ENCODE measurements at places on chromosomes 5 and 9. TPM values are rescaled to one million over a fixed set of nuclear protein-coding genes. Genes with fewer than 3 reads are reported as not detected.
A peak's percentile ranks its signal among the peaks of the same experiment; 100 is the strongest.

DNA sequence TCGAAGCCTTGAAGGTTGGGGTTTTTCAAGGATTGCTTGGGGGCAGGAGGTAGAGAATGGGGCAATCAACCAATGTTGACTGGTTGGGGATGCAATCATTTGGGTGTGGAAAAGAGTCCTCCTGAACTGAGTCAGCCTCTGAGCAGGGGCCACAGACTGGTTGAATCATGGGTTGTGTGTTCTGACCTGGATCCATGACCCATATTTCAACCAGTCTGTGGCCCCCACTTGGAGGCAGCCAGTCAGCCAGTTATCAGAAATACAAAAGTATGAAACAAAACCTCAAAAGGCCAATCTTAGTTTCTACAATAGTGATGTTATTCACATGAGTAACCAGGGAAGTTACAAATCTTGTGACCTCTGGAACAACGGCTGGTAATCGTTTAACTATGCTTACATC is 81.4 kb upstream of the RANBP6 start:
- no peak for DNase-seq

DNA sequence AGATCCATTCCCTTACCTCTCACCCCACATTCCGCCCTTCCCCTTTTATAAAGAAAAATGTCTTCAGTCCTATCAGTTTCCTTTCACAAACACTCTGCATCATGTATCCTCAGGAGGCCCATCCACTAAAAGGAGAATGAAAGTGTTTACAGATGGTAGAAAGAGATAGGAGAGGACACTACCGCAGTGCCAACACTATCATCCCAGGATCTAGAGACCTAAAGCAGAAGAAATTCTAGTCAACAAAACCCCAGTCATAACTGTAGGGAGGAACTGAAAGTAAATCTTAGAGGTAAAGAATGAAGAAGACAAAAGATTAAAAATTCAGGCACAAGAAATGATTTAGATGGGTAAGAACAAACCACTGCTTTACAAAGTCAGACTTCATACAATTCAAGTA is 114.1 kb downstream of the MLLT3 start:
- no peak for DNase-seq

DNA sequence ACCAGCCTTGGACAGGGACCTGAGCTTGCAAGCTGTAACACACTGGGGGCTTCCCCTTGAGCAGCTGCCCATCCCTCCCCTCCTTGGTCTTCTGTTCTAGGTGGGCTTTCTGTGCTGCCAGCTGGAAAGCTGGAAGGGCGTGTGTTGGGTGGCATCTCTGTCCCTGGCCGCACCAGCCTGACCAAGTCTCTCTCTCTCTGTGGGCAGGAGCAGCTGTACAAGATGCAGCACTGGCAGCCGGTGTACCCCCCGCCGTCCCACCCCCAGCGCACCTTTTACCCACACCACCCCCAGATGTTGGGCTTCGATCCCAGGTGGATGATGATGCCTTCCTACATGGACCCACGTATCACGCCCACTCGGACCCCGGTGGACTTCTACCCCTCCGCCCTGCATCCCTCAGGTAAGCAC is 32.1 kb upstream of the POMT1 start:
- DNase-seq = no peak

DNA sequence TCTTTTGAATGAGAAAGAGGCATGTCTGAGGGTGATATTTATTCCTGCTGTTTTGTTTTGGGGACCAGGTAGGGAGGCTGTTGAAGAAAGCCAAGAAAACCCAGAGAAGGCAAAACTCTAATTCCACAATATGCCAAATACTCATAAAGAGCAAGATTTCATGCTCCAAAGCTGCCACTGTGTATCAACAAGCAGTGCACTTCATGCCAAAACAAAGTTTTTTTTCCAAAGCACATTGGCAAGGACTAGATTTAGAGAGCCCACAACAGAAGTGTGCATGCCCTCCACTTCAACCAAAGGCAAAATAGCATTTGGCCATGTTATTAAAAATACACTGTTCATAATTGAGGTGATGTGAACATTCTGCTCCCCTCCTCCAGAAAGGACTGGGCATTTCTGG is 229.9 kb downstream of the EBF1 start:
- DNase-seq = no peak

DNA sequence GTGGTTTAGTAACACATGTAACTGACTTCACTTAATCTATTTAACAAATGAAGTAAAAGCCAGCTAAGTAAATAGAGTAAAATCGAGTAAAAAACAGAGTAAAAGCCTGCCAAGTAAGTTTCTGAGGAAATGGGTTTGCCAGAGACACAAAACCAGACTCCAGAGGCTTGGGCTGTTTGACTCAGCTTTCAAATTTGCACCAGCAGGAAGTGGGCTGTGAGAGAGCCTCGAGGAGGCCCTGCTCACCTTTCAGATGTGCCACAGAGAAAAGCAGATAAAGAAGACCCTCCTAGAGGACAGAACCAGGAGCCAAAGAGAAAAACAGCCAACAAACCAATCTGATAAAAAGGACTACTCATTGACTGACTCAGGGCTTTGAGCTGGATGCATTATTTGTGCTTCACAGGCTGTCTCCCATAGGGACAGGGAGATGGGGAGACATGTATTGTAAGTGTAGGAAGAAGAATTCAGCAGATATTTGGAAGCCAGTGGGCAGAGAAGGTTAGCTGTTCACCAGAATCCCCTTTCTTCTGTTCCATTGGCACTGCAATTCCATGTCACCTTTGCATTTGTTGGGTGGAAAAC is 14.4 kb upstream of the AMACR start:
- no peak for DNase-seq

DNA sequence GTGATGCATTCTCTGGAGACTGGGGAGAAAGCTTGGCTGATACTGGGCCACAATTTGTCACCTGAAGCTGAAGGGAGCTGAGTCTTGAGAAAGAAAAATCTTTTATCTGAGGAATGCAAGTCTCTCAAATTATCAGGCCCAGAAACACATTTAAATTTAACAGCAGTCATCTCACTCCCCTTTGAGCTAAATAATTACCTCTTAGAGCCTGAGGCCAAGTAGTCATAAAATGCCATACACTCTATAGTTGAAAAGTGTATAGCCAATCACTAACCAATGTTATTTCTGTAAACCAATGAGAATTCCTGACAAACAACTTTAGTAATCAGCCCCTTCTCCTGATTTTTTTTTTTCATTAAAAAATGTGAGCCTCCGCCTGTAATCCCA is 32.7 kb upstream of the DAPK1 start:
- DNase-seq = no peak

- DNase-seq = no peak
Observed at GRCh38 chr5:7010591-7010990, 297.4 kb downstream of the TENT4A start.

- DNase-seq = no peak
Observed at GRCh38 chr5:32099486-32100035, 74.6 kb downstream of the GOLPH3 start.

DNA sequence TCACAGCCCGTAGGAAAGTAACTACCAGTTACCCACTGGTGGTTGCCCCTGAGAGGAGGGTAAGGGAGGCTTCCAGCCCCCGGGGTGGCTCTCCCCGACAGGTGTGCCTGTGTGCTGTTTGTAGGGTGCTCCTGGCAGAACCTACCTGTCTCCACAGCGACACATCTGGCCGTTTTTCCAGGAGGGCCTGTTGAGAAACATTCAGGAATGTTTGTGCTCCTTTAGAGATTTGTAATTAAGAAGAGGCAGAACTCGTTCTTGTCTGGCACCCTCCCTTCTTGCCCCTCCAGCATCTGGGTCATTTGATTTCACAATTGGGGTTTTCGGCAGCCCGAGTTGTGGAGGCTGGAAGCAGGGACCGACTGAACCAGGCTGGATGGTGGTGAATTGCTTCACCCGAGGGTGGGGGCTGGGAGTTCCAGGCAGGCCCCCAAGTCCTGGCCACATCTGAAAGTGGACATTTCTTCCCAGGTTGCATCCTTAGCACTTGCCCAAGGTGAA is 74.2 kb downstream of the WWC1 start:
- DNase-seq = peak; percentile 80

GRCh38 chr5:172283862-172284610 is 472 bp upstream of the UBTD2 start:
- DNase-seq = peak; percentile 90

DNA sequence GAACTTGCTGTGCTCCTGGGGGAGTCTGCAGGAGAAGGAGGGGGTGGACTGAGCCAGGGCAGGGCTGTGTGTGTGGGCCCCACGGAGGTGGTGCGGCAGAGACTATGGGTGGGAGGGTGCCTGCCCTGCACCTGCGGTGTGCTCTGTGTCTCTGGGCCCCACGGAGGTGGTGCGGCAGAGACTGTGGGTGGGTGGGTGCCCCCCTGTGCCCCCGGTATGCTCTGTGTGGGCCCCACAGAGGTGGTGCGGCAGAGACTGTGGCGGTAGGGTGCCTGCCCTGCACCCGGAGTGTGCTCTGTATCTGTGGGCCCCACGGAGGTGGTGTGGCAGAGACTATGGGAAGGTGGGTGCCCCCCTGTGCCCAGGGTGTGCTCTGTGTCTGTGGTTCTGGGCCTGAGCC is 103.7 kb downstream of the EHMT1 start:
- DNase-seq = no peak

DNA sequence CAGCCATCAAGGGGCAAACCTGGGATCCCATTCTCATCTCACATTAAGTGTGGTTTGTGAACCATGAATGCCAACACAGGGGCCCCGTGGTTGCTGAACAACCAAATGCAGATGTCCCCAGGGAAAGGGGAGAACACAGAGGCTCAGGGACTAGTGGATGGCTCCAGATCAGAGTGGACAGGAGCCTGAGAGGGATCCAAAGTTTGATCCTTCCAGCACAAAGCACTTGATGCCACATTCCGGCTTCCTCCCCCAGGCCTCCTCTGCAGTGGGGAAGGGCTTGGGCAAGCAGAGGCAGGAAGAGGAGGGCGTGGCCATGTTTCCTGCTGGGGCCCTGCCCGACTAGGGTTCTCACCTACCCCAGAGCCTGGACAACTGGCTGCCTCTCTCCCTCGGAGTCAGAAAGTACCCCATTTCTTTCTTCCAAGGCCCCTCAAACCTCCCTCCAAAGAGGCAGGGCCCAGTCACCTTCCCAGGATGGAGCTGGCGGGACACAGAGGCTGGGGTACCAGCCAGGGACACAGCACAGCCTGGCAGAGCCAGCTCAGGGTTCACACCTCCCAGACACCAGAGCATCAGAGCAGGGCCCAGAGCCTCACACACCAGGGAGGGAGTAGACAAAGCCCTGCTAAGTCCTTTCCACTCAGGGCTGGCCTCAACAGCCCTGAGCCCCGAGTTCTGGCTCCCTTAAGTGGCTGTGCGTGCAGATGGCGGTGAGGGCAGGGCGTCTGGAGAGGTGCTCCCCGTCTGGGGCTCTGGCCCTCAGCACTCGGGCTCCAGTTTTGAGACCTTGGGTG is 4.3 kb upstream of the RNF44 start:
- DNase-seq = peak; percentile 93

DNA sequence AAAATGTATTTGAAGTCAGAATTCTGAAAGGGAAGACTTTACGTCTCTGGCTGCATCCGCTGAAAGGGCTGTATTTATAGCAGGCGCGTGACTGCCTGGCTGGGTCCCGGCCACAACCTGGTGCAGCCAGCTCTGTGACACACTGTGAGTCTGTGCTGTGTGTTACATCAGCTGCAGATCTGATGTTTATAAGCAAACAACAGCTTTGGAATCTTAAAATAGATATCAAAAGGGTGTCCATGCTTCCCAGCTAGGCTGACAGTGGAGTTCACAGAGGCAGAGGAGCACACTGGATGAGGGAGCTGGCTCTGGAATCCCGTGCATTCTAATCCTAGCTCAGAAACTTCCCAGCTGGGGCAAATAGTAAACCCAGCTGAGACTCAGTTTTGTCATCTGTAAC is 433.4 kb upstream of the BRINP1 start:
- peak; percentile 13 for DNase-seq

DNA sequence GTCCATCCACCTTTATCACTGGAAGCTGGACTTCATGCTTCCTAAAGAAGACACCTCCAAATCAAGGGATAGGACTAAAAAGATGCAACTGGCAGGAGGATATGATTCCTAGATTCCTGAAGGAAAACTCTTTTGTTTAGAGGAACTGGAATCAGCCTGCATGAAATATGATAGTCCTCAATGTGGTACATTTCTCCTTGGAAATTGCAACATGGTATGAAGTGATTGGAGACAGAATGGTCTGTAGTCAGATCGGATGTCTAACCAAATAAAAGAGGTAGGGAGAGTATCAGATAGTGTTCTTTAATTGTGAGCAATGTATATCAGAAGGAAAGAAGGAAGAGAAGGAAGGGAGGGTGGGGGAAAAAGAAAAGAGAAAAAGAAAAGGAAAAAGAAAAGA is 116.1 kb upstream of the FSTL4 start:
- DNase-seq = no peak

DNA sequence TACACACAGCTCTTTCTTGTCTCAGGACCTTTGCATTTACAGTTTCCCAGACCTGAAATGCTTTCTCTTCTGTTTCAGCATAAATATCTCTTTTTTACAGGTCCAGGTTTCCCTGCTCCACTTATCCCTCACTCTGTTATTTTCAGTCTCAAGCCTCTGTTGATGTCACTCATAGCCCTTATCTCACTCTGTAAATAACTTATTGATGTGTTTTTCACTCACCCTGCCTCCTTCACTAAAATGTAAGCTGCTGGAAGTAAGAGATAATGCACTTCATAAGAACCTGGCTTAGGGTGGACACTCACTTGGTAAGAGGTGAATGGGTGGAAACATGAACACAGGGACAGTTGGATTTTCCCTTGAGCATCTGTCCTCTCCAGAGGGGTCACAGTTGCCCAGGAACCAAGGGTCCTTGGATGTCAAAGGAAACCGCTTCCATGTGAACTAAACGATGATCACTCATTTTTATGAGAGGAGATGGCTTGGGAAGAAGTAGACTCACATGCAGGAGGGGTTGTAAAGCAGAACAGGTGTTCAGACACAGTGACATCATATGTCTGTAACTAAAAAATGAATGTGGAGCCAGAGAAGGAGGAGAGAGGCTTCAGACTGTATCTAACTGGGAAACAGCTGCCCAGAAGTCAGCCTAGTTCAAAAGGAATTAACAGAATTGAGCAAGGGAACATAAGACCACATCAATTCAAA is 5.5 kb upstream of the HTR4 start:
- no peak for DNase-seq

- DNase-seq = no peak
Observed at GRCh38 chr5:123285122-123286023, 137.8 kb downstream of the CEP120 start.

- no peak for DNase-seq
Observed at GRCh38 chr5:138180183-138180782, 1.4 kb downstream of the KIF20A start.

SUSD1 gene
- total RNA-seq = 19.5 TPM

CBY3 gene
- total RNA-seq = not detected

C5orf58 gene
- not detected for total RNA-seq

SLC36A2 gene
- not detected for total RNA-seq

TIMD4 gene
- total RNA-seq = 0.72 TPM

FBN2 gene
- total RNA-seq = 1.0 TPM

SPATA31E1 gene
- 0.06 TPM for total RNA-seq

PLAA gene
- 28.4 TPM for total RNA-seq

FAM153A gene
- total RNA-seq = not detected

KCNMB1 gene
- 1.5 TPM for total RNA-seq

BAAT gene
- not detected for total RNA-seq

GPR151 gene
- not detected for total RNA-seq

CRB2 gene
- 0.47 TPM for total RNA-seq

All from mucosa of descending colon (tissue), 3 donors.